ENCODE measurements at places on chromosomes 3 and 15.

DNA sequence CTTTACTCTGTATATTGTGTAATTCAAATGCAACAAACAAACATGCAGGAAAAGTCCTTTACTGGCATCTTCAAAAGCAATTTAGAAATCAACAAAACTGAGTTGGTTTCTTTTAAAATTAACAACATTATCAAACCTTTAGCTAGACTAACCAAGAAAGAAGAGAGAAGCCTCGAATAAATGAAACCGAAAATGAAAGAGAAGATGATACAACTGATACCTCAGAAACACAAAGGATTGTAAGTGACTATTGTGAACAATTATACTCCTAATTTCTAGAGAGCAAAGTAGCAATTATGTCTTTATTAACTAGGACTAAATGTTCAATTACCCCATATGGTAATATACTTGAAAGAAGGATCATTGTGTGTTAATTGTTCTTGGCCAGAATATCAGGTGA is 49.2 kb upstream of the P3H2 start:
- DNase-seq = no peak

DNA sequence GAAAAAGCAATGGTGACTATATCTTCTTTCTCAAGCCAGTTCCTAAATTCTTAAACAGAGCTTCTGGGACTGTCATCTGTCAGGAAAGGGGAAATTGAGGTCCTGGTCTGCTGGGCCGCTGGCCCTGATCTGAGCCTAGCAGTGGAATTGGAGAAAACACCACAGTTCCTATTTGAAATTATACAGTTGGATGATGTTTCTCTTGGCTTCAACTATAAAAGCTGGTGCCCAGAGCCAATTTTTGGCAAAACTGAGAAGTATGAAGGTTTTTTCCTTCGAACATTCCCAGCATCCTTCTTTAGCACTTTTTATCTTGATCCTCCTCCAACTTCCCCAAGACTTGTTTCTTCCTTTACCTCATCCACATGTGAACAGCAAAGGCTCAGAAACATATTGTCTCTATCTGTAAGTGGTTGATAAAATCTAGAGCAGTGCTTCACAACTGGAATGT is 83.9 kb downstream of the CD47 start:
- DNase-seq = no peak

- no peak for DNase-seq
These were observed 88.5 kb downstream of the MYLK start for GRCh38 chr3:123795471-123796251.

GRCh38 chr3:43061101-43061895 is 44.6 kb downstream of the POMGNT2 start:
- no peak for DNase-seq

All from RWPE2 (cell line).